Activated CD4-positive, alpha-beta T cell treated with anti-CD3 and anti-CD28 coated beads, Interleukin-2, amount 10 ng/mL, durations not matched to agents 24 days and 14 days (primary cell): ENCODE measurements at places on chromosomes 5 and 9.

DNA sequence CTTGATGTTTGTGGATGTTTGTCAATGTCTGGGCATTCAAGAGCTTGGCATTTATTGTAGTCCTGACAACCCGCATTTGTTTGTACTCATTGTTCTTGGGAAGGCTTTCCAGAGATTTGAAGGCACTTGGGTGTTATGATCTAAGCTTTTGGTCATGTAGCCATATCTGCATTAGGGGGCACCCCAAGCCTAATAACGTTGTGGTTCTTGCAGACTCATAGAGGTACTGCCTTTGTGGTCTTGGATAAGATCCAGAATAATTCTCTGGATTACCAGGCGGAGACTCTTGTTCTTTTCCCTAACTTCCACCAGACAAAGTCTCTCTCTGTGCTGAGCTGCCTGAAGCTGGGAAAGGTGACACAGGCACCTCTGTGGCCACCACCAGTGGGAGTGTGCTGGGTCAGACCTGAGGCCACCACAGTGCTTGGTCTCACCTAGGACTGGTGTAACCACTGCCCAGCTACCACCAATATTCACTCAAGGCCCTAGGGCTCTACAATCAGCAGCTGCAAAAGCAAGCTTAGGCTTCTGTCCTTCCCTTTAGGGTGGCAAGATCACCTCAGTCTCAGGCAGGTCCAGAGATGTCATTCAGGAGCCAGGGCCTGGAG is 144.4 kb upstream of the TAS2R1 start:
- DNase-seq = no peak

DNA sequence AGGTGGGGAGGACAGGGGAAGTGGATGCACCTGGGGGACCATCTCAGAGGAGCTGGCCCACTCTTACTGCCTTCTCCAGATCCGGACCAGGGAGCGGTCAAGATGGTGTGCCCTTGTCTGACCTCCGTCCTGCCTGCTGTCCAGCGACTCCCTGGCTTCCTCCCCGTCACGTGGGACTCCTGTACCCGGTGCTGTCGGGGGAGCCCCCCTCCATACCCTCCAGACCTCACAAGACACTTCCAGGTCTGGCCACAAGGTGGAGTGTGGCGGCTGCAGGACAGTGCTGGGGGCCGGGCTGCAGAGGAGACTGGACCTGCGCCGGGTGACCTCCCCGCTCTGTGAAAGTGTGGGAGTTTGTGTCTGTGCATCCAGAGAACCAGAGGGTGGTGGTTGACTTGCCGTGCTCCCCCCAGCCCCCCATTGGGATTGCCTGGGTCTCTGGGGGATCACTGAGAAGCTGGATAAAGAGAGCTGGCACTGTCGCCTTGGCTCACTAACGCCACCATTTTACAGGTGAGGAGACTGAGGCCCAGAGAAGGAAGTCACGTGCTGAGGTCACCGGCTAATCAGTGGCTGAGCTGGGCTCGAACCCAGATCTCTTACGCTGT is 1.9 kb upstream of the CRB2 start:
- DNase-seq = peak; percentile 88

DNA sequence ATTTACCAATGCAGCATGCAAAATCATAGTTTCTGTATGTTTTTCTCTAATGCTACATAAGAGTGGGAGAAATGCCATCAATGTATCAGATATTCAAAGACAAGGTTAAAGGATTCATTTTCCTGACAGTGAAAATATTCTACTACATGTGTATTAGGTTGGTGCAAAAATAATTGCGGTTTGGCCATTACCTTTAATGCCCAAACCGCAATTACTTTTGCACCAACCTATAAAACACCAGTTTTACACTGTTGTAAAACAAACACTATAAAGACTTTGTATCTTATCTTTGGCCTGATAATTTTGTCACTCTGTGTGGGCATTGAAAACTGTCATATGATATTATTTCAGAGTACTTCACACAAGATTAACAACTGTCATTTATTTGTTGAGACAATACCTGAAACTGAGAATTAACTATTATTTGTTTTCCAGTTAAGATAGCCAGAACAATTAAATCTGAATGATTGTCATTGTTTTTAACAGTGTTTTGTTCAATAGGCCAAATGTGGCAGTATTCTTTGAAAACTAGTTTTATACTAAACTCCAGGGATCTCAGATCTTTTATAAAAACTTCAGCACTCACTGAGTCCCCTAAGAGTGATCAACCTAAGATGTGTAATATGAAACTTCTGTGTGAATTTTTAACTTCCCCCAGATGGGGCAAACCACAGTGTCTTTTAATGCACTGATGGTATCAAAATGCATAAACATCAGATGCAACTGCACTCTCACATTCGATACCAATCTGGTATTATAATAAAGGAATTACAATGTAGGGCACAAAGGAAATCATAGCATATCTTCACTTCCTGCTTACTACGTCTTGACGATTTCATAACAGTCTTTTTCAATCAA is 53.8 kb upstream of the FBN2 start:
- no peak for DNase-seq

DNA sequence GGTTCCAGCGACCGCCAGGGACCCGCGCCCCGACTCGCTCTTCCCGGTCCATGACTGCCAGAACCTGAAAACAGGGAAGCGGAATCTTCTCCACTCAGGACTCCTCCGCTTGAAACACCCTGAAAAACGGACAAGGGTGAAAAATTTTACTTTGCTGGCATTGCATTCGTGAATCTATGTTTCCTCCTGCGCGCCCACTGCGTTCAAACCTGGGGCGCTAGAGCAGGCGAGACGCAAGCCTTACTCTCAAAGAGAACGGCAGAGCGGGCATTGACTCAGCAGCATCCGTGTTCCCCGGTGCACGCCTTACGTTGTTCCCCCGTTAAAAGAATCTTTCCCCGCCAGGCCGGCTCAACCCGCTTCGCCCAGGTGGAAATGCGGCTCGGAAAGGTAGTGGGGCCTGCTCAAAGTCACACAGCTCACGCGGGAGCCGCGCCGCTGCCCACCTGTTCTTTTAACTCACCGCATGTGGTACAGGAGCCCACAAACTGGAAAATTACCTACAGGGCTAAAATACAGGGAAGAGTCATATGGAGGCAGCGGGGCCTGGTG is 999 bp upstream of the DRD1 start:
- DNase-seq = no peak

DNA sequence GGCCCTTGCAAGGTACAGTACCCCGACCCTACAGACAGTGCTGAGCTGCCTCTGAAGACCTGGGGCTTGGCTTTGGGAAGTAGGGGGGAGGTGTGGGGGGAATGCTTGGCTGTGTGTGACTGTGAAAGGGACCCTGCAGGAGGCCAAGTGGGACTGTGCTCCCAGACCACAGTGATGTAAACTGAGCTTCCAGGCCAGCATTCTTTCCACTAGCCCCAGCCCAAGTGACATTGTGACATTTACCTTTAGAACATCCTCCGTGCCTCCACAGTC is 31.2 kb downstream of the HMCN2 start:
- DNase-seq = no peak

GRCh38 chr5:151357097-151357496 is 9.7 kb upstream of the SLC36A2 start:
- DNase-seq = no peak

DNA sequence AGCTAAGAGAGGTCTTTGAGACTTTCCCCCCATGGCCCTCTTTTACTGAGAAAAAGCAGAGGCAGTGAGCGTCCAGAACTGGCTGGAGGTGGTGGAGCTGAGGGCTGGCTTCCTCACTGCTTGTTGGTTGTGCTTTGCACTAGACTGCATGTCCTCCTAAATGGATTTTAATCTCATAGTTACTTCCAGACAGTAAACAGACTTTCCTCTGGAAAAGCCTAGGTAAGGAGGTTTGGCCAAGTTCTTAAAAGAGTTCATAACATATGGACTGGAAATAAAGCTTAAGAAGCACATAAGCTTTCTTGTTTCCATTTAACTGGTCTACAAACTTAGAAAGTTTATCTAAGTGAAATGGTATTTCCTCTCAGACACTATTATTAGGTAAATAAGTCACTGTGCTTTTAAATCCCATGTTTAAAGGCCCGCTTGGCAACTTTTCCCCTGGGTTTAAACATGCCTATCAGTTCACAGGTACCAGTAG is 2.0 kb downstream of the ASPN start:
- no peak for DNase-seq

- no peak for DNase-seq
Observed at GRCh38 chr9:20988061-20988460, 43.4 kb downstream of the HACD4 start.

DNA sequence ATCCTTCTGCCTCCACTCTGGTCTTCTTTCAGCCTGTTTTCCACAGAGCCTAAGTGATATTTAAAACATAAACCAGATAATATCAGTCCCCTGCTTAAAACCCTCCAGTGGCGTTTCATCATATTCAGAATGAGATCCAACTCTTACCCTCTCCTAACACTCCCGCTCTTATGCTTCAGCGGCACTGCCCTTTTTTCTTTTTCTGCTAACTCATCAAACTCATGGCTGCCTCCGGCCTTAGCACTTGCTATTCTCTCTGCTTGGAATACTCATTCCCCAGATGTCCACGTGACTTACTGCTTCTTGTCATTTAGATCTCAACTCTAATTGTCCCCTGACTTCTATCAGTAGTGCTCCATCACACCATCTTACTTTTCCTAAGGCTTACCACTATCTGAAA is 73.6 kb downstream of the PIP5K1B start:
- no peak for DNase-seq

GRCh38 chr5:44675296-44675695 is 133.5 kb upstream of the MRPS30 start:
- no peak for DNase-seq

- DNase-seq = no peak
Observed at GRCh38 chr5:97163360-97163764, 19.7 kb downstream of the RIOK2 start.

GRCh38 chr9:89659891-89660685 is 55.3 kb downstream of the GADD45G start:
- DNase-seq = no peak

- DNase-seq = no peak
Observed at GRCh38 chr5:147055850-147056566, 177.5 kb upstream of the PPP2R2B start.

DNA sequence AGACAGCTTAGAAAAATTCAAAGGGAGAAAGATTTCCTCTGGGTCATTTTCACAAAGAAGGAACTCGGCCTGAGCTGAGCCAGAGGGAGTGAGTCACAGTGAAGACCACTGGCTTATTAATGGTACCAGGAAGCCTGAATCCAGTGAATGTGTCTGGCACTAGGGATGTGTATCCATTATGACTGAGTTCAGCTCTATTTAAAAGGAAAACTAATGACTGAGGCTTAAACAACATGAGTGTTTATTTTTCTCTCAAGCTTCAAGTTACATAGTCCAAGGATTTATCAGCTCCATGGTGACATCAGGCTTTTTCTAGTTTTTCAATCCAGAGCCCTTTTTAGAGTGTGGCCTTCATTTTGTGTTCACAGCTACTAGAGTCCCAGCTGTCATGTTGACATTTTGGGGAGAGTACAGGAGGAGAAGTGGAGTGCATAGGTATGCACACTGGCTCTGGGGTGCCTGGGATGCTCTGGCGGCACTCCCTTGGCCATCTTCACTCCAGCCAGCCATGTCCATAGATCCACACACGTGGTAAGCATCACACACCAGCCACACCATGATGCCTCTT is 159.5 kb upstream of the ERCC6L2 start:
- DNase-seq = no peak

GRCh38 chr5:167232675-167233311 is 1058.7 kb upstream of the WWC1 start:
- no peak for DNase-seq

GRCh38 chr5:19903611-19904010 is 84.4 kb downstream of the CDH18 start:
- DNase-seq = no peak
